Posterior cingulate gyrus (tissue), 11 donors: ENCODE measurements at places on chromosomes 12 and 14.

DNA sequence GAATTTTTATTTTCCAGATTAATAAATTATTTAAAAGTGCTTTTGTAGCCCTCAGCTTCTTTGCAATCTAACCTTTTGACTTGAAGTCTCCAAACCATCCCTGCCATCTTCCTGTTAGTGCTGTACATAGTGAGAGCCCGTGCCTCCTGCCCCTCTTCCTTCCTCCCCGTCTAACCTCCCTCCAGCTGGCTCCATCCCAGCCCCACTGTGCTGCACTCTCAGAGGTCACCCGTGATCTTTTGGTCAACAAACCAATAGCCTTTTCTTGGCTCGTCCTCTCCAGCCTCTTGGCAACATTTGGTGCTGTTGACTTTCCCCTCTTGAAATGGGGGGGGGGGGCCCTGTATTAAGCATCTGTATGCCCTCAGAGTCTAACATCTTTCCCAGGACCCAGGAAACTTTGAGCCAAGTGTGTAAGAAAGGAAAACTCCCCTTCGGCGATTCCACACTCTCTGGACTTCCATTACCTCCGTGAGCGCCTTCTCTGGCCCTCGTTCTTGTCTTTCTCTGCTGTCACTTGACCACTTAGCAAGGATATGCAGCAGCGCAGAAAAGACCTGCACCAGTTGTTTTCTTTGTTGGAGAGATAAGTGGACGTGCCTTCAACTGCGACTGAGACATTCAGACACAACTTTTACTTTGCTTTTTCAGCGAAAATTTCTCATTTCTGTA lies 44.1 kb downstream of the FBXW8 start:
- no peak for DNase-seq

DNA sequence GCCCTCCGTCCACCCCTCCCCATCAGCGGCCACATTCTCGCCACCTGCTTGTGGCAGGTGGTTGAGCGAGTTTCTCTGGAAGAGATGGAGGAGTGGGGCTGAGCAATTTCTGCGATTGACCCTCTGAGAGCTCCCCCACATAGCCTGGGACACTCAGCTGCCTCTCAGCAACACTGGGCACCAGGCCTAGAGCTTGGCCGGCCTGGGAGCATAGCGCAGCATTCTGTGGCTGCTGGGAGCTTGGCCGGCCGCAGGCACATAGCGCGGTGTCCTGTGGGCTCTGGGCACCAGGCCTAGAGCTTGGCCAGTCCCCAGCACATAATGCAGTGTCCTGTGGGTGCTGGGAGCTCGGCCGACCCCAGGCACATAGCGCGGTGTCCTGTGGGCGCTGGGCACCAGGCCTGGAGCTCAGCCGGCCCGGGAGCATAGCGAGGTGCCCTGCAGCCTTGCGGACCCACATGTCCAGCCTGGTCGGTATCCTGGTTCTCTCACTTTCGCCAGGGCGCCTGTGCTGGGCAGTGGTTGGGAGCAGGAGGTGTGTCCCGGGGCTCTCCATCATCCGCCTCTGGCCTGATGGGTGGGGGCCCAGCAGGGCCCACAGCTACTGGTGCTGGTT lies 43.8 kb downstream of the LRCOL1 start:
- peak; percentile 39 for DNase-seq

DNA sequence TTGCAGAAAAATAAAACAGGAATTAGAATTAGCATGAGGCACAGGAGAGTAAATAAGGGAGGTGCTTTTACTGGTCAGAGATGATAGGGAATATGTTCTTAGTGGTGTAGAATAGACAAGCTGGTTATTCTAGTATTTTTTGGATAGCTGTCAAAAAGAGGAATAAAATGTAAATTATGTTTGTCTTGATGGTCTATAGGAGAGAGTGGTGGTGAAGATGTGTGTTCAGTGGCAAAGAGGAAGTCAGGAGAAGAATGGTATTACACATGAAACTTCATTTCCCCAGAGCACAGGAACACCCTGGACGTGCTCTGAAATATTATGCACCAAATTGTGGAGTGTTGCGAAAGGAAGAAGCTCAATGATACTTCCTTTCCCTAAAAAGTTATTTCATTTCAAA lies 27.8 kb downstream of the MUCL1 start:
- DNase-seq, result no peak

- peak; percentile 34 for DNase-seq
Observed at GRCh38 chr12:11693601-11694000, 44.1 kb downstream of the ETV6 start.

DNA sequence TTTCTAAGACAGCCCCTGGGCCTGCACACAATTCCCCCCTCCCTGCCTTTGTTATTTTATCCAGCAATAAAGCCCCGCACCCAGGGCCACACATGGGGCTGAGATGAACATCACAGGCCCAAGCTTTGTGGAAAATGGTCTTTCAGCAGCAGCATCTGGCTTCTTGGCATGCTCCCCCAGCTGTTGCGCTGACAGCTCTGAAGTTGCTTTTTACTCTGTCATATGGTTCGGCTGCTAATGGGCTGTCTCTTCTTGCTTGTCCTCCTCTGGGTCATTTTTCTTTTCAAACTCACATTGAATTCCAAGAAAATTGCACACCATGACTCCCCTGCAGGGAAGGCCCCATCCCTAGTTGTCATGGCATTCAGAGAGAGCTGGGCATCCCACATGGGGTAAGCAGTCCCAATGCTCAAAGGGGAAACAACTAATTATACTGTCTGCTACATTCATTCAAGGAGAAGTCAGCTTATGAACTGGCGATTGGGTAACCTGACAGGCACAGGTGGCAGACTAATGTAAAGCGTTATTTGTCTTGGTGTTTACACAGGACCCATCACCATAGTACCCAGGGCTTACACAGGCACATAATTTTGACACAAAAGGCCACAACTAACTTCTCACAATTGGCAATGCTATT lies 74.0 kb upstream of the CDKN3 start:
- no peak for DNase-seq

GRCh38 chr12:13692332-13692731 lies 289.1 kb downstream of the GRIN2B start:
- no peak for DNase-seq

GRCh38 chr12:126953365-126953889 lies 1313.5 kb upstream of the TMEM132C start:
- DNase-seq, result no peak

- no peak for DNase-seq
Observed at GRCh38 chr12:102992297-102992696, 34.8 kb downstream of the ASCL1 start.

GRCh38 chr14:61638595-61639387 lies 56.5 kb upstream of the HIF1A start:
- no peak for DNase-seq
